ENCODE measurements at places on chromosomes 12 and 14.
A peak's percentile ranks its signal among the peaks of the same experiment; 100 is the strongest.

- peak overlapping the region; percentile 78 for H3K4me3 ChIP-seq
- H3K27ac ChIP-seq = no peak overlapping the region
- peaks cover 25% of the 10 kb centered on the region for H3K4me1 ChIP-seq
These were observed 225.1 kb upstream of the CRY1 start for GRCh38 chr12:107318556-107318805.

DNA sequence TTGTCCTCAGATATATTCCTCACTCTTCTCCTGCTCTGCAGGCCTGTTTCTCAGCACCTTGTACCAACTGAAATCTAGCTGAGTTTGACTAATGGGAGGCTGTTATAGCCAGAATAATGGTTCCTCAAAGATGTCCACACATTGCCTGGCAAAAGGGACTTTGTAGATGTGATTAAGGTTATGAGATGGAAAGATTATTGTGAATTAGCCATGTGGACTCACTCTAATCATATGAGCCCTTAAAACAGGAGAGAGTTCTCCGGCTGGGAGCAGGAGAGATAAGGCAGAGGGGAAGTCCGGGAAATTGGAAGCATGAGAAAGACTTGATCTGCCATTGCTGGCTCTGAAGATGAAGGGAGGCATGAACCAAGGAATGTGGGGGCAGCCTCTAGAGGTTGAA is 40.0 kb upstream of the KTN1 start:
- H3K36me3 ChIP-seq = peaks cover 5% of the 10 kb centered on the region
- peaks cover 36% of the 10 kb centered on the region for H3K4me1 ChIP-seq
- H3K27ac ChIP-seq = no peak overlapping the region
- H3K27me3 ChIP-seq = no peaks in the 10 kb centered on the region

DNA sequence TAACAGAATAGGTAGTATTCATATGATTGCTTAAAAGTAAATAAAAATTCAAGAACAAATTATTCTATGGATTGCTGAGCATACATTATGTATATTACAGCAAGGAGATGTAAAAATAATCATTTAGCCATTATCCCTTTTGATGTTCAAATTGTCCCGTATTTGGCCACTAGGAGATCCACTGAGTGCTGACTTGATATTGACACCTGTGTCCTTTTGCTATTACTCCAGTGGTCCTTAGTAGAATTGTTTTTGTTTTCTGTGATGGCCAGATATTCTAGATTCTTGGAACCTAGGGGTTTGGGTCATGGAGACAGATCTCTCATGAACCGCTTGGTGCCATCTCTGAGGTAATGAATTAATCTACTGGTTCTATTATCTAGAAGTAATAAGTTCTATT is 16.8 kb downstream of the ERO1A start:
- no peak overlapping the region for H3K4me3 ChIP-seq
- no peak for DNase-seq
- H3K36me3 ChIP-seq = peaks cover 20% of the 10 kb centered on the region
- H3K27ac ChIP-seq = no peak overlapping the region

DNA sequence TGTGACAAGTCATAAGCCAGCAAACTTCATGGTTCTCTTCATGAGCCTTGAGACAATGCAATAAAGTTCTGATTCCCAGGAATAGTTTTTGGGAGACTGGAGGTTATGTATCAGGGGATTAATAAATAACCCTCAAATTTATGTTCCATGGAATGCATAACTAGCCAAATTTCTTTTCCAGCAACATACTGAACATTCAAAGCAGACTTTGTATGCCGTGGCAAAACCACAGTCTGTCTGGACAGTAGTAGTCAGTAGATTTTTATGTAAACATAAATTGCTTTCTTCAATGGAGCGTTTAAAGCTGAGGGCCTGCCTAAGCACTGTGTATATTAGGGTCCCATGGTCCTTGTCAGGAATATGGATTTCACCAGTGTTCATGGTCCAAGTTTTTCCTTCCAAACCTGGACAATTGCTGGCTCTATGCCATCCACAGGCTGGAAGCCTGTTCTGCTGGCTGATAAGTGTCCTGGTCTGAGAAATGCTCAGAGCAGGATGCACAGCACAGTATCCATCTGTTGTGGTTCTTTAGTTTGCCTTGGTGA is 144.9 kb downstream of the SRGAP1 start:
- no peak overlapping the region for H3K27ac ChIP-seq
- no peak for DNase-seq
- no peaks in the 10 kb centered on the region for H3K27me3 ChIP-seq
- H3K4me3 ChIP-seq = no peak overlapping the region
- H3K36me3 ChIP-seq = no peaks in the 10 kb centered on the region

GRCh38 chr12:130601327-130601726 is 114.8 kb downstream of the RIMBP2 start:
- H3K27ac ChIP-seq = no peak overlapping the region
- H3K36me3 ChIP-seq = no peaks in the 10 kb centered on the region
- no peak for DNase-seq

DNA sequence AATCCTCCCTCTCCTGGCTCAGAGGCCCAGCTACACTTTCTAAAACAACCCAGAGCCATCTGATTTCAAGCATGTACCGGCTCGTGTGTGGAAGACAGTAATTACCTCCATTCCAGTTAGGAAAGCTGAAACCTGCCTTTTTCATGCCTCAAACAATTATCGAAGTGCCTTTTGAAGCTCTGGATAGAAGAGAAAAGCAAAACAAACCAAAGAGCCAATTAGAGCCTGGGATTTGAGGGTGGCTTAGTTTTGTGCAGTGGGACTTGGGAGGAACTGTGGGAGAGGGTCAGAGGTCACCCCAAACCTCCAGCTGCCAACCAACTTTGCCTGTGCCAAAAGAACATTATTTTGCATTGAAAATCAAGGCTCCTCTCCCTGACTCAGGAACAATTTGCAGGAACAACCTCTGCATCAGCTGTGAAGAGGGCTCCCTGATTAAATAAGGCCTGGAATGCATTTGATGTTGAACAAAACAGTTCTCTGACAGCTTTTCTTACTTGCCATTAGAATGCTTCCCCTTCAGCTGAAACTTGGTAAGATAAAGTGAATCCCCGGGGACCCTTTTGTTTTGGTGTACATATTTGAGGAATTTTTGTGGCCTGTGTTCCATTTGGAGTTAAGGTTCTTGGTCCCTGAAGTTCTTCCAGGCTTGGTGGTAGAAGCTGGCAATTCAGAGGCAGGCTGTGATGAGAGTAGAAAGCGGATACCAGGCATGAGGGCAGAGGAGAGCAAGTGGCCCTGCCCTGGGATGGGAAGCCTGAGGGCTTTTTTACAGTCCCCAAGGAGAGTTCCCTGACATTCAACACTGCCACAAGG is 270.1 kb downstream of the ZFP36L1 start:
- DNase-seq = no peak
- no peaks in the 10 kb centered on the region for H3K27me3 ChIP-seq
- H3K4me3 ChIP-seq = no peak overlapping the region
- H3K4me1 ChIP-seq = peaks cover 71% of the 10 kb centered on the region

Measured in mesothelial cell of epicardium (in vitro differentiated cells).